NCI-H2029 (cell line): ENCODE measurements at places on chromosomes 6 and 20.

DNA sequence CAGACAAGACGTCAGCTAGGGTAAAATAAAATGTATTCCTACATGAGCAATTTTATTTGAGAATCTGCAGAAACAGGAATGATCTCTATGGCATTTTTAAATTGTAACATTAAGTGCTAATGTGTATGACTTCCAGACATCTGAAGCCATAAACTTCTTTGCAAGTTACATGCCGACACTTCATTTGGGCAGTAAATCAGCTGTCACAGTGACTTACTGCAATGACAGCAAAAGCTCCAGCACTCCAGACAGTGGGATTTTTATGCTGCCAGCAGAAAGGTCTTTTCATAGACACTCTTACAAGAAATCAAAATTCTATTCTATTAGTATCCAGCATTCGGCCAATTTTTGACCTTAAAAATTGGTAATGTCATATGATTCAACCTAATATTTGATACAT lies 156.3 kb upstream of the SNX9 start:
- no peak for DNase-seq

DNA sequence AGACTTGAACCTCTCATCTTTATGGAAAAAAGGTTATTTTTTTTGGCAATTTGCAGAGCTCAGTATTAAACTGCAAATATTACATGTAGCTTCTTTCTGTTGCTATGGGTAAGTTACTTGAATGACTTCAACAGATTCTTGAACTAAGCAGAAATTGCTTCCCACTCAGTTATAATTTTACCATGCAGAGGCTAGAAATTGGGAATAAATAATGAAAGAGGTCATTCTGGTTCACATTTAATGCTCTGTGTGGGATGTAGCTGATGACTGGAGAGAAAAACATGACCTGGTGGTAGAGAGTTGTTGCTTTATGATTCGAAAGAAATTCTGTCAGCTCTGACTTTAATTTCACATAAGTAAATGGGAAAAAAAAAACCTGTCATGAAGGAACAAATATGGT lies 16.8 kb upstream of the ADGB start:
- no peak for DNase-seq

- DNase-seq, result no peak
These were observed 7.5 kb upstream of the BFSP1 start for GRCh38 chr20:17538517-17539170.

- no peak for DNase-seq
These were observed 32.9 kb upstream of the GATA5 start for GRCh38 chr20:62508641-62509051.

DNA sequence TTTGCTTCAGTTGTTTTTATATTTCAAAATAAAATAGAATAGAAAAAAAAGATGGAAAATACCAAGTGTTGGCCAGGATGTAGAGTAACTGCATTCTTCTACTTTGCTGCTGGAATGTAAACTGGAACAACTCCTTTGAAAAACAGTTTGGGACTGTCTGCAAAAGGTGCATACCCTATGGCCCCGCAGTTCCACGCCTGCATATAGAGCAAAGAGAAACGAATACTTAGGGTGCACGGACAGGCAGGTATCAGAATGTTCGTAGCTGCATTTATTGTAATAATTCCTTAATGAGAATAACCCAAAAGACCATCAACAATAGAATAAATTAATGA lies 603 bp upstream of the RAB23 start:
- no peak for DNase-seq

GRCh38 chr6:139841794-139842215 lies 467.4 kb upstream of the CITED2 start:
- no peak for DNase-seq

DNA sequence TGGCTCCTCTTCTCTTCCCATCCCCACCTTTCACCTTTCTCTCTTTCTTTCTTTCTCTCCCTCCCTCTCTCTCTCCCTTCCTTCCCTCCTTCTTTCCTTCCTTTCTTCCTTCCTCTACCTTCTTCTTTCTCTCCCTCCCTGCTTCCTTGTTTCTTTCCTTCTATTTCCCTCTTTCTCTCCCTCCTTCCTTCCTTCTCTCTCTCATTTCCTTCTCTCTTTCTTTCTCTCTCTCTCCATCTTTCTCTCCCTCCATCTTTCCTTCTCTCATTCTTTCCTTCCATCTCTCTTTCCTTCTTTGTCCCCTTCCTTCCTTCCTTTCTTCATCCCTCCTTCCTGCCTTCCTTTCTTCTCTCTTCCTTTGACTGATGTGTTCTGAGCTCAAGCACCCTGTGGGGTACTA lies 1467.0 kb upstream of the DEFB115 start:
- no peak for DNase-seq

- DNase-seq, result peak; percentile 67
These were observed 100.7 kb downstream of the CDH26 start for GRCh38 chr20:60058879-60059278.

DNA sequence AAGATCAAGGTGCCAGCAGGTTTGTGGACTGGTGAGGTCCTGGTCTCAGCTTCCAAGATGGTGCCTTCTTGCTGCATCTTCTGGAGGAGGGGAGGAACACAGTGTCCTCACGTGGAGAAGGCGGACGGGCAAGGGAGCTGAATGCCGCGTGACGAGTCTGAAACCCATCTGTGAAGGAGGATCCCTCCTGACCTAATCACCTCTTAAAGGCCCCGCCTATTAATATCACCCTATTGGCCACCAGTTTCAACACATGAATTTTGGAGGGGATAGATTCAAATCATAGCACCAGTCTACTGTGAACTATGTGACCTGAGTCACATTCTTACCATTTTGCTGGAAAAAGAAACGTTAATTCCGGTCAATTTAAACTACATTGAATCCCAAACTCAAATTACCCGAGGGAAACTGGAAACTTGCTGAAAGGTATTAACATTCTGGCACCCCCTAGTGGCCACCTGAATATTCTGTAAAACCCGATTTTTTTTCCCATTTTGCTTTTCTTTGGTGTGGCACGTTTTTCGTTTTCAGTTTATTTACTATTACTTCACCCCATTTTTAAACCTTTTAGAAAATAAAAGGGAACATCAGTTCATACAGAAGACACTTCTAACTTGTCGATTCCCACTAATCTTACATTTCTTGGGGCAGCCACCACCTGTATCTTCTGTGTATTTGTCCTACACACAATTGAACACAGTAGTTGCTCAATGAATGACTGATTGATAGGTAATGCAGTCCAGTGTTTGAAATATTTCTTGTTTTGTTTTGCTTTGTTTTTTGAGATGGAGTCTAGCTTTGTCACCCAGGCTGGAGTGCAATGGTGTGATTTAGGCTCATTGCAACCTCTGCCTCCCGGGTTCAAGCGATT lies 17.9 kb upstream of the CCDC170 start:
- DNase-seq, result peak; percentile 1
